ENCODE measurements at places on chromosomes 13 and 19.

DNA sequence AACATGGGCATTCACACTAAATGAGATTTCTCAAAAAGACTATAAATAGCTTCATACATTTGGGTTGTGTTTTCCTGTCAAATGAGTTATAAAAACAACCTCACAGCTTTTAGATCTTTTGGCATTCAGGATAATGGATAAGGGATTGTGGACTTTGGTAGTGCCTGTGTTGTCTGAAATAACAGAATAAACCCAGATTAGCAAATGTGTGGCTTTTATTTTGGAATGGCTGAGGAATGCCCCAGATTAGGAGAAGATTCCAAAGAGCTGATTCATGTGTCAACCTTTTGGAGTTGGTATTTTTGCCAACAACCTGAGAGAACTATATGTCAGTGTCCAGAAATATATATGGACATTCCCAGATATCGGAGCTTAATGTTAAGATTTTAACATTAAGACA lies 164.7 kb downstream of the MTUS2 start:
- no peak for DNase-seq

GRCh38 chr13:25978961-25979360 lies 72.9 kb downstream of the SHISA2 start:
- DNase-seq, result no peak

DNA sequence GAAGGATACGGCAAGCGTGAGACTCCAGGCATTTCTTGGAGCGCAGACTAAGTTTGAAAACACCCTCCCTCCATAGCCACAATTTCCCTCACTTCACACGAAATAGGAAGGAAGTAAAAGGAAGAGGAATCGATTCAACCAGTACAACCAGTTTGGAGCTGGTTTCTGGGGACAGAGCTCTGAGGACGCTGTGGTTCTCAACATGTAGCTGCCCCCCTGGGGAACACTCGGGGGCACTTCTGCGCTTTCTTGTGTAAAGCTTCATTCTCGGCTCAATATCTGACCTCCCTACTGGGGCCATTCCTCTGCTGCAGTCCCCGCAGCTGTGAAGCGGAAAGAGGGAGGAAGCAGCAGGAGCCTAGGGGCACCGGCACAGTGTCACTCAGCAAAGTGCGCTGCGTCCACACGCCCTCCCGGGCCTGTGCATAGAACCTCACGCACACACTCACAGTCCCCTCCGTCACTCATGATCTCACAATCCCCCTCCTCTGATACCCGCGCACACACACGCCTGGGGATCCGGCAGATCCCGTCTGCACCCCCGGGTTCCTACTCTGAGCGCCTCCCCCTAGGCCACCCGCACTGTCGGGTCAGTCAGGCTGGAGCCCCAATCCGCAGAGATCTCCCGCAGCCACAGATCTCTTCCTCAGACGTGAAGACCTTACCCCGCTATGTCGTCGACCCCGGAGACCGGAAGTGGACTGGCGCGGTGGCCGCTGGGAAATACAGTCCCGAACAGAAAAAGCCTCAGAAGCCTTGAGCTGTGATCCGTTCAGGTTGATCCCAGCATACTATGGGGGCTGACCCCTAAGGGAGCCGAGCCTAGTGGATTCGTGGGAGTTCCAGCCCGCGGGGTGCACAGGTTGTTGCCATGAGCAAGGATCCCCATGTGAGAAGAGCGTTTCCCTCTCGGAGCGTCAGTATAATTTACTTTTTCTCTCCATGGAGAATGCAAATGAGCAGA lies at the start of gene ZNF780A:
Gene ZNF780A (minus strand): TSS at position 703 of the 964 bp plus-strand sequence. CDS start 6,190 bp downstream, outside the sequence.
- DNase-seq, result peak; percentile 82

DNA sequence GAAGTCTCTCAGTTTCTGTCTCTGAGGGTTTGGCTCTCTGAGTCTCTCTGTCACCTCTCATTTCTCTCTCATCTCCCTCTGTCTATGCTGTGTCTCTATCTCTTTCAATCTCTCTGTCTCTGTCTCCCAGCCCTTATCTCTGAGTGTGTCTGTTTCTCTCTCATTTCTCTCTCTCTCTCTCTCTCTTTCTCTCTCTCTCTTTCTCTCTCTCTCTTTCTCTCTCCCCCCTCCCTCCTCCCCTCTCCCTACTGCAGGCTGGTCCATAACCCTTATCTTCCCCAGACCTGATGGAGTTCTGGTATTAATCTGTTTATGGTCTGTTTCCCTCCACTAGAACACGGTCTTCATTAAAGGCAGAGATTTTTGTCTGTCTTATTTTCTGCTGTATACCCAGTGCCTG lies 1.3 kb upstream of the PVR start:
- no peak for DNase-seq

DNA sequence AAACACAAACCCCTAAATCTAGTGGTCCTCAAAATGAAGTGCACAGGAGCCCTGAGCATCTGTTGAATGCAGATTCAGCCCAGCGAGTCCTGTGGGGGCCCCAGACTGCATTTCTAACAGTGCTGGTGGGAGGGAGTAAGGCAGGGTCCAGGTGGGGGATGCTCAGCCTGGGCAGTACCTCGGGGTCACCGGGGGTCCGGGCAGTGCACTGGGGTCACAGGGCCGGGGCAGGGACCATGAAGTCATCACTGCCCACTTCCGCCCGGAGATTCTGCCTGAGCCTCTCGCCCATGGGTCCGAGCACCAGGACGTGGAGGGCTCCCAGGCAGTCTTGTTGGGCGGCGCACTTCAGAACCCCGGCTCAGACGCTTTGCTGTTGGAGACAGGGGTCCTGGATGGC lies 838 bp upstream of the ATP4B start:
- no peak for DNase-seq

DNA sequence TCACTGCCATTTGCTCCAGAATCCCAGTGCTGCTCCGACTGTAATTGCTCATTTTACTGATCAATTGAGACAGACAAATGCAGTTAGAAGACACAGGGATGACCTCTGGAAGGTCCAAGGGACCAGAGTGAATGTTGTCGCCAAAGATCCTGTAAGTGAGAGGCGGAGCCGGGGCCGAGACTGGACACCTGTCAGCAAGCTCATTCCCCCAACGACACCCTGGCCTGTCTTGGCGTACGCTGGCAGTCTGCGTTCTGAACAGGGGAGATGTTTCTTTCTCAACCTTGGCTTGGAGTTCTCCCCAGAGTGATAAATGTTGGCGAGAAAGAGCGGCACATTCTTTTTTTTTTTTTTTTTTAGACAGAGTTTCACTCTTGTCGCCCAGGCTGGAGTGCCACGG lies 24.2 kb downstream of the GADD45B start:
- DNase-seq, result no peak

DNA sequence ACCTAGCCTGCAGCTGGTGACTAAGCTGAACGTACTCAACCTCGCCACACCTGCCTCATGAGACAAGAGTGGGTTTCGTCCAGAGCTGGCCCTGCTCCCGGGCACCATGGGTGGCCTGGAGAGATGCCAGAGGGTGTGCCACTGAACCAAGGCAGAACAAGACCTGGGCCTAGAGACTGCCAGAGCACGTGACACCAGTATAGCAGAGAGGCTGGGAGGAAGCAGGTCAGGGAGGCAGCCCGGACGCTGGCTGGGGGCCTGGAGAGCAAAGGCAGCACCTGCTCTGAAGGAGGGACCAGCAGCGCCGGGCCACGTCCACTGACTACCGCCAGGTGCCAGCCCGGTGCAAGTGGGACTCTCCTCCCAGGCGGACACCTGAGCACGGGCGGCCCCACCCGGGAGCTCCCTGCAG lies 7.3 kb upstream of the C13orf46 start:
- no peak for DNase-seq

- no peak for DNase-seq
Measured at GRCh38 chr13:111875915-111876314, 191.0 kb upstream of the SOX1 start.

GRCh38 chr19:32091241-32091640 lies 254.2 kb upstream of the ZNF507 start:
- DNase-seq, result no peak

All from AG20443 (cell line).